Stimulated activated CD8-positive, alpha-beta memory T cell treated with anti-CD3 and anti-CD28 coated beads, Interleukin-12 subunit alpha, Interleukin-12 subunit beta, amount 100 ng/mL, for 4 hours (primary cell): ENCODE measurements at places on chromosomes 1 and 21.

DNA sequence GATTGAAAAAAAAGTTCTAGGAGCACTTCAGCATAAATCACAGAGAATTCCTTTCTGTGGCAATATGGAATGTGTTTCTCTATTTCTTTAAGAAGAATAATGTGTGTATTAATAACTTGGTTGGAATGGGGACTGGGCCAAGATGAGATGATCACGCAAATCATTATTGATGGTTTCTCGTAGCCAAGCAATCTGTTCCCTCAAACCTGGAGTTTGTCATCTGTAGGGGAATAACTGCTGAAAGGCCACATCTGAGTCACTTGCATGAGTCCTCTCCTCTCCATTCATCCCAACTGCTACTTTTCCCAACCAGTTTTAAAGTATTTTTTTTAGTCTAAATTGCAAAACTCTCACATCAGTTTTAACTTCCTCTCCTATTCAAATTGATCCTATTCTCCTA is 480.4 kb downstream of the PLPP3 start:
- DNase-seq, result no peak

GRCh38 chr1:211711315-211711705 is 35.9 kb upstream of the NEK2 start:
- no peak for DNase-seq

DNA sequence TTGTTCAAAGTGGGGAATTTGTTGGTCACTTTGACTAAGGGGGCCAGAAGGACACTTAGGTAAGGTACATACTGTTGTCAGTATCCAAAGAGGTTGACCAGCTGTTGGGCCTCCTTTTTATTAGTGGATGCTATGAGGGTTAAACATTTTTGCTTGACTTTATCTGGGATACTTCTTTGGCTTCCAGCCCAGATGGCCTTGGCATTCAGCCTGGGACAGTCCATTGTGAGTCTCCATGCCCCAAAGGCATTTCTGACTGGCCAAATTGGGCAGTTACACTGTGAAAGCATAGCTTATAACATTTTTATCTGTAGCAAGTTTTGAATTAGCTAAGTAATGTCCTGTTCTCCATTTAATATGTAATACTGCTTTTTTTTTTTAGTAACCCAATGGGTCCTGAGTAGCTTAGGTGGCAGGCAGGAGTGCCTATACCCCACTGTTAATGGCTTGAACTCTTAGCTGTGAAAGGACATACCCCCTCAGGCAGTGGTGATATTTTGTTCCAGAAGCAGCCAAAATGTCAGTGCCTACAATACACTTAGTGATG is 35.4 kb upstream of the CD1D start:
- DNase-seq, result no peak

DNA sequence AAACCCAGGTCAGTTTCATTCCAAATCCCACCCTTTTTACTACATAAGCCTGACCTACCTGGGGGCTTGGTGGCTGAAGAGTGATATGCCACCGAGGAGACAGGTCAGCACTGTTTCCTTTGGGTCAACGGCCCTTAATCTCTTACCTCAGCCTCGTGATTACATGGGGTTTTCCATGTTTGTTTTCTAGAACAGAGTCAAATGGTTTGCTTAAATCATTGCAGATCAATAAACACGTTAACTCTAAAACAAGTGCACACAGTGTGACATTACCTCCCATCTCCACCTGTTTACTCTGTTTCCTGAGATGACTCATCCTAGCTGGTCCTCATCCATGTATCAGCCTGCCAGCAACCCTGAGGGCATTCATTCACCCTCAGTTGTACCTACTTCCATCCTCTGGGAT is 40.8 kb upstream of the TP53BP2 start:
- DNase-seq, result no peak

DNA sequence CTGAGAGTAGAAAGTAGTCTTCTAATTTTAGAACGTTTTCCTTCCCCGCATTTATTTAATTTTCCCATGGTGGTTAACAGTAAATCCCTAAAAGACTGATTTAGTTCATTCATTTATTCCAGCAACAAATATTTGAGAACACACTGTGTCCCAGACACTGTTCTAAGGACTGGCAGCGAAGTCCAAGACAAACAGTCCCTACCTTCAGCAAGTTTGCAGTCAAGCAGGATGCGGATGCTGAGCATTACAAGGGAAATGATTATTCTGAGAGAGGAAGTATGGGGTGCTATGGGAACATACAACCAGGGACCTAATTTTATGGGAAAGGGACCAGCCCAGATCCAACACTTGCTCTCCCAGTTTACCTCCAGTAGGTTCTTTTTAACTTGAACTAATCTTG is 1.2 kb upstream of the C1orf74 start:
- no peak for DNase-seq

GRCh38 chr21:42195378-42196031 is 23.4 kb upstream of the ABCG1 start:
- no peak for DNase-seq

DNA sequence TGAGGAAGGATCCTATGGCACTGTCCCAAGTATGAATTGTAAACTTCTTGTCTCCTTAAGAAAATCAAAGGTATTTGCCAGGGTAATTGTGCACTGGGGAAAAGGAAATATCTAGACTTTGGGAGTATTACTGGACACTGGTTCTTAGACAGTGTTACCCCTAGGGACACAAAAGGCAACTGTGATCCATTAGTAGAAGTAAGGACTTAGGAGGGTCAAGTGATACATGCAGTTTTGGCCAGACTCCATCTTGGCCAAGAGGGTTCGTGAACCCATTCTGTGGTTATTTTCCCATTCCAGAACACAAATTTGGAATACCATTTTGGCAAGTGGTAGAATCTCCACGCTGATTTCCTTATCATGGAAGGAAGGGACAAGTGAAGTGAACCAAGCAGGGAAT is 98.1 kb downstream of the TM2D1 start:
- no peak for DNase-seq

- DNase-seq, result no peak
Observed at GRCh38 chr21:45788637-45789506, 145.3 kb downstream of the PCBP3 start.

DNA sequence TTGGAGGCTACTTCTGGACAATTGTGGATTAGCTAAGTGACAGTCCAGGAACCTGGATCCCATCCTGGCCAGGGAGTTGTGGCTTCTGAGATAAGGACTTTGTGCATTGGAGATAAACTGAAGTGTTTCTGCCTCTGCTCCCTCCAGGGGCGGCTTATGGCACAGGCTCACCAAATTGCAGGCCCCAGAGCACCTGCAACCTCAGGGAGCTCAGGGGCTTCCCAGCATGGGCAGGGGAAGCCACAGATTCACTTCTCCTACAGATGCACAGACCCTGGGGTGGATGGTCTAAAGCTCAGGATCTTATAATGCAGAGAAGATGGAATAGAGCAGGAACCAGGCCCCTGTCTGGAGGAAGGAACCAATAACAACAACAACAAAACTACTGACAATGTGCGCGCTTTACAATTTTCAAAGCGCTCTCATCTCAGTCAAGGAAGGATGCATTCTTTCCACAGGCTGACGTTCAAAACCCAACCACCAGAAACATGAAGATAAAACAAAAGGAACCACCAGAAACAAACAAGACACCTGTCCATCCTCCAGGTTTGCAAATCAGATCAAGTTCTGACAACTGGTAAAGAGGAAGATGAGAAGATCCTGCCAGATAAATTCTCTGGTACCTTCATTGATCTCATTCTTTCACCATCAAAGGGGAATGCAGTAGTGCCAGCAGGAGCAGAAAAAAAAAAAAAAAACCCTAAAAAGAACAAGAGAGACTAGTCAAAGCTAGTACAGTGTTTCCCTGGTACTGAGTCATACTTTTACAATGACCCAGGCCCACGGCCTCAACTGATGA is 121.0 kb upstream of the IRF2BP2 start:
- no peak for DNase-seq

DNA sequence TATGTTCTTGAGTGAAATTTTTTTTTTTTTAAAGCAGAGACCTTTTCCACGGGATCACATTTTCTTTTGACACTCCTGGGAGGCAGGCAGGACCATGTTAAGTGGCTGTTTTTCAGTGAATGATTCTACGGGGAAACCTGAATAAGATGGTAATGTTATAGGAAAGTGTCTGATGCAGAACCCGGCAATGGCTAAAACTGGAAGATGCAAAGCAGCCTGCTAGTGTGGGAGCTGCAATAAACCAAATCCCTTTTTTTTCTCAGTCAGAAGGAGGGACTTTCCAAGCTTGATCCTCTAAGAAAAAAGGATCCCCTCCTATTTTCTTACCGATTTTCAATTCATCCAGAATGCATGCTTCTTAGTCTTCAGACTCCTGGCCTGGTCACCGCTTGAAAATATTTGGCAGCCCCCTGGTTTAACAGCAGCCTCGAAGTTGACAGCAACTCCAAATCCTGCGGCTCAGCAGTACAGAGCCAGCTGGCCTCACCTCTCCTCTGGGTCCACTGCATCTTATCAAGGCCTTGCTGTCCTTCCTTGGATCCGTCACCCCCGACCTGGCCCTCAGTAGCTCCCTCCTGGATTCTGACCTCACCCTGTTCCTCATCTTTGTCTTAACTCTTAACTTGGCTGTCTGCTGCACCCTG is 5.6 kb downstream of the MX2 start:
- DNase-seq, result no peak

DNA sequence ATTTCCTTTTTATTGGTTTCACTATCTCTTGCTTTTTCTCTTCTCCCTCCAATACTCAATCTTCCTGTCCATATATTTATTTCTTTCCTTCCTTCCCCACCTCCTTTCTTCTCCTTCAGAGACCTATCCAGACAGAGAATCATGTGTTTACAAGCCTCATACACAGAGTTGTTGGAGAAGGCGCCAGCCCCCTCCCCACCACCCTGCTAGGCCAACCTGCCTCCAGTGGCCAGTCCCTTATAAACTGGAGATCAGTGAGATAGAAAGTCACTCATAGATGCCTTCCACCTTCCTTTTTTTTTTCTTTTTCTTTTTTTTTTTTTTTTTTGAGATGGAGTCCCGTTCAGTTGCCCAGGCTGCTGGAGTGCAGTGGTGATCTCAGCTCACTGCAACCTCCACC is 53.3 kb downstream of the CD247 start:
- no peak for DNase-seq

- DNase-seq, result no peak
Observed at GRCh38 chr1:208131621-208132286, 112.4 kb downstream of the PLXNA2 start.

- no peak for DNase-seq
Observed at GRCh38 chr1:175737451-175737850, 5.9 kb downstream of the TNR start.

DNA sequence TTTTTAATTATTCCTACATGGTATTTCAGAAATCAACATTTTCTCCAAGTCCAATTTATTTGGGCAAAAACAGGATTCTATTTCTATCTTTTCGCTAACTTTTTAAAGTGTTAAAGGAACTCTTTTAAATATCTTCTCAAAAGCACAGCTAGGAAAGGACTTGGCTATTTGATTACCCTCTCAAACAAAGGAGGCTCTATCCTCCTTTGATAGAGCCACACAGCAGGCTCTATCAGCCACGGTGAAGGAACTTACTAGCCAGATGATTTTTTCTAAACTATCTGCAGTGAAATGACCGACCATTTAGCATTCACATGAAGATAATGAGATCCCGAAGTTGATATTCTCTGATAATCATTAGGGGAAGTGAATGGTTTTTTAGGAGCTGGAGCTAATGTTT is 9.1 kb downstream of the ANGPTL7 start:
- DNase-seq, result no peak

GRCh38 chr1:231460614-231461013 is 38.5 kb upstream of the EGLN1 start:
- DNase-seq, result peak; percentile 40

GRCh38 chr1:108823632-108824031 is 33.3 kb downstream of the AKNAD1 start:
- no peak for DNase-seq

DNA sequence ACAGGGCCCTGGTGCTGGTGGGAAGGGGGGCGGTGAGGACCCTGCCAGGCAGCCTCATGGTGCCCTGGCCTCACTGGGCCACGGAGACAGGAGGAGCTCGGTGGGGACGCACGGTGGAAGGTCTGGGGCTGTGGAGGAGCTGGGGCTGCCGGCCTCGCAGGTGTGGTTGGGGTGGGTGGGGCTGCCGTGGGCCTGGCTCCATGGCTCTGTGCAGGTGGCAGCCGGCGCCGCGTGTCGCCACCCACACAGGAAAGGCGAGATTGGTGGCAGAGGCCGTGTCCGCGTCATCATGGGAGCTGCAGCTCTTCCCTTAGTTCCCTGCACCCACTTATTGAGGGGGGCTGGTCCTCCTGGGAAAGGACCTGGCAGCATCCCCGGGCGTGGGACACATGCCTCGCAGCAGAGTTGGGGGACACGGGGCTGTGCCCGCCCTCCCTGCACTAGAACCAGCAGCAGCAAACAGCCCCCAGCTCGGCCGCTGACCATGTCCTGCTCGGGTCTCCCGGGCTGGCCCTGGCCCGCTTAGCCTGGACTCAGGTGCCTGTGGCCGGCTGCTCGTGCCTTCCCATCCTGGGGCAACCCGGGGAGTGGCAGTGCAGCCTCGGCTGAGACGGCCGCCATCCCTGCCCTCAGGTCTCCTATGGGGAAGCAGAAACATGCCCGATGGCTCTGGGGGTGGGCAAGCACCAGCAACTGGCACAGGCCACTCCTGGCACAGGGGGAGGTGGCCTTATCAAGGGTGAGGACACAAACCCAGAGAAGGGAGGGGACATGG is 7.5 kb upstream of the TTC34 start:
- DNase-seq, result no peak

DNA sequence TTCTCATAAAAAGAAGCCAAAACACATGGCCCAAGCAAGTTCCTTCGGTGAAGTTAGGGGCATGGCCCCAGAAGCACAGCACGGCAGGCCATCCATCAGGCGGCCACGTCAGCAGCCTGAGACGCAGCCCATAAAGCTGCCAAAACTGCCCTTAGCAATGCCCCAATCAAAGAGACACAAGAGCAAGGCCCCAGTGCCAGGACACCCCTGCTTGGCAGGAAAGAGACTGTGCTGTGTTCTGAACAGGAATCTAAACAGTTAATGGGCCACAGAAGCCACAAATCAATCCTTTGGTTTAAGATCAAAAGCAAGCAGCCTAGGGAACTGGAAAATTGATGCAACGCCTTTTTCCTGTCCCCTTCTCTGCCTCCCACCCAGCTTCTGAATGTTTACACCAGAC is 497.0 kb upstream of the USP24 start:
- DNase-seq, result no peak

DNA sequence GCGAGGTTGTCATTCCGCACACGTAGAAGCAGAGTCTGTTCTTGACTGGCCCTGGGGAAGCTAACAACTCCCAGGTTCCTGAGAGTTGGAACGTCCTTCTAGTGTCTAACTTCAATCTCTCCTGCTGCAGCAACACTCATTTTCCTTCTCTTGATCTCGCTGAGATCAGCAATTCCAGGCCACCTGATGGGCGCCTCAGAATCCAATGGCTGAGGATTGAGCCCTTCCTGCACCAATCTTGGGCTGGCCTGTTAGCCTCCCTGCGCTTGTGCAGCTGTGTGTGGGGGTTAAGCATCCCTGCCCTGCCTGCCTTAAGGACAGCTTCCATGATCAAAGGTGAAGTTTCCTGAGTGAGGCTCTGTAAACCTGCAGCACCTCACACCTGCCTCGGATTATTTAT is 87.9 kb downstream of the SYT2 start:
- no peak for DNase-seq

- DNase-seq, result no peak
Observed at GRCh38 chr1:45850017-45850416, 46.6 kb downstream of the MAST2 start.
